CD4-positive, alpha-beta T cell treated with Interleukin-12 subunit alpha and Interleukin-12 subunit beta, for 1 hour (primary cell): ENCODE measurements at places on chromosomes 5 and 9.

DNA sequence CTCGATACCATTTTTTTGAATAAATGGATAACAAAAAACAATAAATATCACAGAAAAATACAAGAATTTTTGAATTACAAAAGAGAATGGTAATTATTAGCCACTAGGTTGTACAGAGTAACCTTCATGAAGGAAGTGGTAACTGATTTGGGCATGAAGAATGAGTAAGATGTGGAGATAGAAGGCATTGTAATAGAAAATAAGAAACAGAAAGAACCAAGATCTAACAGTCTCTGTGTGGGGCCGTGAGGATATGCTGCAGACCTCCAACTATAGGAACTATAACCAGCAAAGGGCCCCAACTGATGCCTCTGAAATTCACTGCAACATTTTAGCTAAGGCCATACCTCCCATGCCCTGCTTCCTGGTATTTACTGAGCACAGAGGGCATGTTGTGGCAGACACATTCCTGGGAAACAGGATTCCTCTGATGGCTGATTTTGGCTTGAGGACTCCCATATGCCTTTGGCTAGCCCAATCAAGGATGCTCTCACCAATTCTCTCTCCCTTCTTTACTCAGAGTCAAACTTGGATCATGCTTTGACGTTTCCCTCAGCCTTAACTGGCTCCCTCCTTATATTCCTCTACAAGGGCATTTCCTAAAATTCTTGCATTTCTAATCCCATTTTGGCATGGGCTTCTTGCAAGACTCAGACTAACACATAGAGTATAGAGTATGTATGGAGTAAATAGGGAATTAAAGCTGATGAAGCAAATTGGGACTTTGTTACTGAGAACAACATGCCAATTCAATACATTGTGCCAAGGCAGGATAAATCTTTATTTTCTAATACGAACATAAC, 208.9 kb downstream of the PDE4D start:
- no peak for DNase-seq

- DNase-seq: no peak
Measured at GRCh38 chr5:32545102-32545800, 40.1 kb upstream of the SUB1 start.

DNA sequence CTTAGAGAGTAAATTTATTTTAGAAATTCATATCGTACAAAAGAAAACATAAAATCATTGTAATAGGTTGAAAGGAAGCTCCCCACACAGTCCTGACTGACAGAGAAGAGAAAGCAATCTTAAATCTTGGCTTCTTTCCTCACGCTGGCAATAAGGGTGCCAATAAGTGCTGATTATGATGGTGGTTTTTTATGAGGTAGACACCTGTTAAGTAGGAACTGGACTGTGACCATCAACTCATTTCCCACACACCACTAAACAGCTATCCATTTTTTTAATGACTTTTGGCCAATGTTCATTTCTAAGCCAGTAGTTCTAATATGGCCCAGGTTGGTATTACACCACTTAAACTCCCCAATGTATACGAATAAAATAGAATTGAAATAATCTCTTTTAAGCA, 893.5 kb upstream of the NUDT12 start:
- no peak for DNase-seq

- no peak for DNase-seq
Measured at GRCh38 chr5:28947865-28948264, 1909.5 kb upstream of the CDH9 start.

DNA sequence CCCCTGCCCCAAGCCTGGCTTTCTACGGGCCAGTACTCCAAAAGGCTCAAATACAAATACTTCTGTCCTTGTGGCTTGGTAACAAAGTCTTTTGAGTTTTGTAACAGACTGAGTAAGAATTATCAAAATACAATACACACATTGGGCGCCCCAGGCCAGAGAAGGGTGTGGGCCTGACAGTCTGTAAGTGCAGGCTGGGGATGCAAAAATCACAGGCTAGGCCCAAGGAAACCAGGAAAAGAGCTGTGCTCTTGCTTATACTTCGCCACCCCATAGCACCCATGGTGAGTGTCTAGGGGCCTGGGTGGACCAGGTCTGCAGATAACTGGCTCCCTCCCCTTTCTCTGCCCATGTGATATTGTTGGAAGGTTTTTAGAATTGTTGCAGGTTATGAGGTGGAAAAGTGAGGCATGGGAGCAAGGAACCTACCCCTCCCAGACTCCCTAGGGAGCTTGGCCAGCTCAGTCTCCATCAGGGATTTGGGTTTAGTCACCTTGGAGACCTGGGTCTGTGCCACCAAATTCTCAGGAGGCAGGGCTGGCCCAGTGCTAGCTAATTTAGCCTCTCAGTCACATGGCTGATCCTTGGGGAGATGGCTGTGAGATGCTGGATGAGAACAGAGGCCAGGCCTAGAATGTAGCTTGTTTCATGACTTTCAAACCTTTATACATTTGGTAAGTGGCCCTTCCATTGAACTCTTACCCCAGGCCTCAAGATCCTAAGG, 72.9 kb downstream of the TARS1 start:
- DNase-seq: no peak

DNA sequence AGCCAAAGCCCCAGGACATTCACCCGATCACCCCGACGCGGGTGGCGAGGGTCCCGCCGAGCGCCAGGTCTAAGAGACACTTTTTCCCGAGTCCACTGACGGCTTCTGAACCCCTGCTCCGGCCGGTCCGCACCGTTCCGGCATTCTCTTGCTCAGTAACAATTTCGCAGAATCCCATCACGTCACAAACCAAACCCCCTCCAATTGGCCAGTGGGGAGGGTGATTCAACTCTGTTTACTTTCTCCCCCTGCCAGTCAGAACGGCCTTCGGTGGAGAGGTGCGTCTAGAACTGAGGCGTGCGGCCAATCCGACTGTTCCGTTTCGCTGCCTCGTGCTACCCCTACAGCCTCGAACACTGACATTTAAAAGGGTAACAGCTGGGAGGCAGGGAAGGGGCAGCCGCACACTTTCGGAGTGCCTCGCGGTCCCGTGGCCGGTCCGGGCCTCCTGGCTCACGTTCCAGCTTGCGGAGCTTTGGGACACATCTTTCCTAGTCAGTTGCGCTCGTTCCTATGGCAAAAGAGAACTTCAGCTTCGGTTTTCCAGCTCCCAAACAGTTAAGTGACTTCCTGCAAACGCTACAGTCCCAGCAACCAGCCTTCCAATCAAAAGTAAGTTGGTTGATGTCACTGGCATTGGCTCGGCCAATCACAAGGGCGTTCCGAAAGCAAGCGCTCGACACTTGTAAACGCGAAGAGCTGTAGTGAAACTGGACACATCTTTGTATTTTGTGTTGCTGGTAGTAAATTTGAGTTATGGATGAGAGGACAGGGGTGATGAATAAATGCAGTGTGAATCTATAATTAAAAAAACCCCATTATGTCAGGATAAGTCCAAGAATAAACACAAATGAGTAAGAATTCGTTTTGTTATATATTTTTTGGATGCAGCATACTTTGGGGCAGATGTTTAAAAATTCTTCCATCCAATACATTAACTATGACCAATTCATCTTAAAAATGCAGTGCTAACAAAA, at the start of gene KLF9:
KLF9 (minus strand) TSS at position 859 of the 977 bp plus-strand sequence. CDS start 1,294 bp downstream, outside the sequence.
- DNase-seq: peak; percentile 94
